ENCODE measurements at places on chromosomes 16 and 17.

DNA sequence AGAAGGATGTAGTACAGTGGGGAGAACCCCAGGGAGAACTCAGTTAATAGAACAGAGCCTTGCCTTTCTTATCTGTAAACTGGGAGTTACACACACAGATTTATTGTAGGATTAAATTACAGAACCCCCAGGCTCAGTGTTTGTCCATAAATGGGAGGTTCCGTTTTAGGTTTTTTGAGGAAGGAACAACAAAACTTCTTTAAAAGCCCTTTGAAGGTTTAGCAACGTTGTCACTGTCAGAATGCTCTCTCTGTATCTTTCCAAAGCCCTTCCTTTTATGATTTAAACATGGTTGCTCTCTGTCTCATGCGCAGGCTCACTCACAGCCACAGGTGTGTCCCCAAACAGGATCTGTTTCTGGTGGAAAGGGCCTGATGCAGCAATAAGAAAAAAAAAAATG lies 9.4 kb upstream of the GNA13 start:
- no peak for DNase-seq

DNA sequence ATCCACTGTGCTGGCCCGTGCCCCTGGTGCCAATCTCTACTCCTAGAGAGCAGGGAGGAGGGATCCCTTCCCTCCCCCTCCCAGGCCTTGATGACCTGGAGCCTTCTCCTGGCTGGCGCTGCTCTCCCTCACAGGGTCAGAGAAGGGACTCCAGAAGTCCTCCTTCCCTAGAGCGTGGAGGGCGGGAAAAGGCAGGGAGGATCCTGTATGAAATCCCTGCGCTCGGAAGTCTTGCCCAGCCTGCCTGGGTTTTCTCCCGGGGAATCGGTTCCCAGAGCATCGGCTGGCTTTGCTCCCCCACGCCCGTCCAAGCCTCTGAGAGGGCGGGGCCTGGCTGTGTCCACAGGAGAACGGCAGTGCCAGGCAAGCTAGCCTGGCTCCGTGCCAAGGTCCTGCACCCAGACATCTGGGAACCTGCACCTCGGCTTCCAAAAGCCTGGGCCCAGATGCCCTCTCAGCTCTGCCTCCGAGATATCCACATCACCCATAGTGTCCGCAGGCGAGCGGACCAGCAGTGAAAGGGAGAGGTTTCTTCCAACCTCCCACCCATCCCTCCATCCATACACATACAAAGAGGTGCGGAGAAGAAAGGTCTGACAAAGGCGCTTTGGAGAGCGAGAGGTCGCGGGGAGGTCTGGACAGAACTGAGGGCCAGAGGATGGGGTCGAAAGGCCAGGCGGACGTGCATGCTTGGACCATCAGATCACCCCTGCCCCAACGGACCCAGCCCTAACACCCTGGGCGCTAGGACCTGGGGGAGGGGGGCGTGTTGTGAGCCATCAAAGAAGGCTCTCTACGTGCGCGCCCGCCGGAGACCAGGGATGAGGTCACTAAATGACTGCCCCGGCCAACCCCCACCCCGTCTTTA lies 1.1 kb downstream of the MPP2 start:
- DNase-seq = no peak

DNA sequence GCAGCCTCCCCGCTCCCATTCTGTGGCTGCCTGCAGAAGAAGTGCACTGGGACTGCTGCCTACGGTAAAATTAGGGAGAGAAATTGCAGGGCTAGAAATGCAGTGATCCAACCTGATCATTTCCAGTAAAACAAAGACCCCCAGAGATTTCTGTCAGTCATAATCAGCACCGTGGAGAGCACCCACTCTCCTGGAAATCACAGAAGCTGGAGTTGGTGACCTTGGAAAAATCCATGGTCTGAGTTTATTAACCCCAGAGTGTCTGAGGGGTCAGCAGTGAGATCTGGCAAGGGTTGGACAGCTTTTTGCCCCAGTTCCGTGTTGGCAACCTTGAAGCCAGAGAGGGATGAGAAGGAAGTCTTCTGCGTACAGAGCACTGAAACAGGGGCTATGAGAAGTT lies 7.8 kb downstream of the SYCE1L start:
- DNase-seq = no peak

DNA sequence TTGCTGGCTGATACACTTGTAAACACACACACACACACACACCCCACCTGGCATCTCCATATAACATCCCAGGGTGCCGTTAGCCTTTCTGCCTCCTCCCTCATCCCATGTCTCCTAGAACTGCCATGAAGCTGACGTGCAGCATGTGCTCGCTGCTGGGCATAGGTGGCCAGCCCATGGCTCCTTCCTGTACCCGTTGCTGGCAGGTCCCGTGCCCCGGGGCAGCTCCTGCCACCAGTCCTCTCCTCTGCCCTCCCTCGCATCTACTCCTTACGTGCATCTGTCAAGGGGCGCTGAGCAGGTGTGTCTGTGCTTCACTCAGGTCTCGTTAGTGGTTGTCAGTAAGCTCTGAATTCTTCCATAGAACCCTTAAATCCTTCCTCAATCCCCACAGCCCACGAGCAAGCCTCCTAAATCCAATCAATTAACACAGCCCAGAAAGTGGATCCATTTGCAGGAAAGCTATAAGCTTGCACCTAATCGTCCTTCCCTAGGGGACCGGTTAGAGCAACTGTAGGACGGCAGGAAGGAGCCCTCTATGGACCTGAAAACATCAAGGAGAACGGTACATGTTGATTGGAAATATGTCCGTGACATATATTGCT lies 218.1 kb upstream of the FOXF1 start:
- no peak for DNase-seq

- no peak for DNase-seq
These were observed 32.6 kb upstream of the TAC4 start for GRCh38 chr17:49880291-49881053.

DNA sequence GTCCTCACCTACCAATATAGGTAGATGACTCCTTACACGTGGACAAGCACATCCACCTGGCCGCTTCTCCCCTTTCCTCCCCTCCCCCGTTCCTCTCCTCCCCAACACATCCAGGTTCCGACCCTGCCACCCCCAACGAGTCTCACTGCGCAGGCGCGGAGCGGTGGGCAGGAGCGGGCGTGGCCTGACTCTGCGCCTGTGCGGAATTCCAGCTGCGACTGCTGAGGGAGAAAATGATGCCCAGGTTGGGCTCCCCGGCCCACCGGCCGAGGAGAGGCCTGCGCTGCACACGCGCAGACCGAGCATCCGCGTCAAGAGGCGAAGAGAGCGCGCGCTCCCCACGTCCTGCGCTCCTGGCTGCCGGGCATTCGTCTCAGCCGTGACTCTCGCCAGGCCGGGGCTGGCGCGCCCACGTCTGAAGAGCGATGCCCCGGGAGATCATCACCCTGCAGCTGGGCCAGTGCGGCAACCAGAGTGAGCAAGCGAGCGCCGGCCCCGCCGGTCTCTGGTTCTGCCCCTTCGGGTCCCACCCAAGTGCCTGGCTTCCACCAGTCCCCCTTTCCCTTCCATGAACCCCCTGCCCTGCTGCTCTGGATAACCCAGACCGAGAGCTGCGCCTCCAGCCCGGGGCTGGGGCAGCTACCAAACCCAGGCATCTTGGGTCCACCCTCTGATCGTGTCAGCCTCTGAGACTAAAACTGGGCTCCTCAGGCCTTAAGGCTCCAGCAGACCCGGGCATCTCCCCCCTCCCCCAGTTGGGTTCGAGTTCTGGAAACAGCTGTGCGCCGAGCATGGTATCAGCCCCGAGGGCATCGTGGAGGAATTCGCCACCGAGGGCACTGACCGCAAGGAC lies at the start of gene TUBG2:
Gene TUBG2, plus strand, starts transcription at position 206 of the 853 bp plus-strand sequence. Its CDS starts 220 bp downstream, at position 426.
- DNase-seq = no peak

- no peak for DNase-seq
These were observed 64.1 kb downstream of the NF1 start for GRCh38 chr17:31158746-31159377.
